ENCODE measurements at places on chromosomes 6 and 20.
A peak's percentile ranks its signal among the peaks of the same experiment; 100 is the strongest.

GRCh38 chr6:134132494-134133141, 80.2 kb upstream of the SLC2A12 start:
- DNase-seq: no peak

- DNase-seq: peak; percentile 97
These were observed 39.7 kb downstream of the AGPAT4 start for GRCh38 chr6:161233986-161234661.

- no peak for DNase-seq
These were observed 14.6 kb downstream of the DST start for GRCh38 chr6:56628105-56628504.

DNA sequence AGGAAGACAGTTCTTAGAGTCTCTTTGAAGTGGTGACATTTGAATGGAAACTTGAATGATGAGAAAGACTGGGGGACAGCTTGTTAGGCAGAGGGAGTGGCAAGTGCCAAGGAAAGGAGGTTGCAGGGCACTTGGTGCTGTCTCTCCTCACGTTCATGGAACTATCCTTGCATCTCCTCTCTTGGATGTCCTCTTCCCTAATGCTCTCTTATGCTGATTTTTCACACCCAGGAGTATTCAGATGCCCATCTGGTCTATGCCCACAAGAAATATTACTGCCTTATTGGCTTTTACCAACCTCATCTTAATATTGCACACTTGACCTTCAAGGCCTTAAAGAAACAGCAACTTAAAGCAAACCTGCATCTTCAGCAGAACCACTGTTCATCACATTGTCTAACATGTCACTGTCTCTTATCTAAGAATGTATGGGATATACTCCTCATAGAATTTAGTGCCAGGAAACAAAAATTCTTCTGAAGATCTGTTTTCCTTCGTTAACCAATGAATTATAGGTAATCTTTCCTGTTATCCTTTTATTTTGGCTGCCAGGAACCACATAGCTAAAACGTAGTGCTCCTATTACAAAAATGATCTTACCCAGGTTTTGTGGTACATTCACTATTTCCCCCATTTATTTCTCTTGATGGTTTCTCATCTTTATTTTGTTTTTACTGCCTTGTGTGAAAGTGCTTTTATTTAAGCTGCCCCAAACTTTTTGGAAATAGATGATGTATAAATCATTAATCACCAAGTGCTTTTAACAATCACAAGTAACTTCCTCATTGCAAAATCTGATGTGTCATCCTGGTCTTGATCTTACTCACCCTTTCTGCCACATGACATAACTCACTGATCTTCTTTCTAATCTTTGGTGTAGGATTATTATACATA, 12.8 kb downstream of the RGS17 start:
- DNase-seq: peak; percentile 75

GRCh38 chr6:37850728-37851285, 31.3 kb downstream of the ZFAND3 start:
- no peak for DNase-seq

DNA sequence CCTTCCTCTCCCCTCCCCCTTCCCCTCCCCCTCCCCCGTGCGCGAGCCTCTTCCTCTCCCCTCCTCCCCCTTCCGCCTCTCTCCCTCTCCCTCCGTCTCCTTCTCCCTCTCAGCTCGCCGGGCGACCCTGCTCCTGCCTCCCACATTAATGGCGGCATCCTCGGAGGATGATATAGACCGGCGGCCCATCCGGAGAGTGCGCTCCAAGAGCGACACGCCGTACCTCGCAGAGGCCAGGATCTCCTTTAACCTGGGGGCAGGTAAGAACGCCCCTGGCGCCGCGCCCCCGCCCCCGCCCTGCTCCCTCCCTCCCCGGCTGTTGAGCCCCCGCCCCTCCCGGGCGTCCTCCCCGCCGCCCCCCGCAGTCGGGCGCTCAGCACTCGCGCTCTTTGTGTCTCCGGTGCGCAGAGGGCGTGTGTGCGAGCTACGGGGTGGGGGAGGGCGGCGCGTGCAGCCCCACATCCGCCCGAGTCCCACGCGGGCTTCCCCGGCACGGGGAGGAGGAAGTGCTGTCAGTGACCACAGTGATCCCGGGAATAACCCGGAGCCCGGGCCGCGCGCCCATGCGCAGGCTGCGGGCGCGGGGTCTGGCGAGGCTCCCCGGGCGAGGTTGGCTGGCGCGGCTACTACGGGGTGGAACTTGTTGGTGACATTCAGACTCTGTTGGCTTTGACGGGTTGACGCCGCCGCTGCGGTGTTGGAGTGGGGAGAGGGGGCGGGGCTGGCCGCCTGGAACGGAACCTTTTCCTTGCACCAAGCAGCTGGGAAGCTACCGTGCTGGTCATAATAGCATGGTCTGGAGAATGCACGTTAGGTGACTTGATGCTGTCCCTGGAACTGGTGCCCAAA, 33.2 kb downstream of the PHACTR1 start:
- DNase-seq: peak; percentile 9

GRCh38 chr6:83311231-83311630, 118.1 kb downstream of the RWDD2A start:
- DNase-seq: no peak

DNA sequence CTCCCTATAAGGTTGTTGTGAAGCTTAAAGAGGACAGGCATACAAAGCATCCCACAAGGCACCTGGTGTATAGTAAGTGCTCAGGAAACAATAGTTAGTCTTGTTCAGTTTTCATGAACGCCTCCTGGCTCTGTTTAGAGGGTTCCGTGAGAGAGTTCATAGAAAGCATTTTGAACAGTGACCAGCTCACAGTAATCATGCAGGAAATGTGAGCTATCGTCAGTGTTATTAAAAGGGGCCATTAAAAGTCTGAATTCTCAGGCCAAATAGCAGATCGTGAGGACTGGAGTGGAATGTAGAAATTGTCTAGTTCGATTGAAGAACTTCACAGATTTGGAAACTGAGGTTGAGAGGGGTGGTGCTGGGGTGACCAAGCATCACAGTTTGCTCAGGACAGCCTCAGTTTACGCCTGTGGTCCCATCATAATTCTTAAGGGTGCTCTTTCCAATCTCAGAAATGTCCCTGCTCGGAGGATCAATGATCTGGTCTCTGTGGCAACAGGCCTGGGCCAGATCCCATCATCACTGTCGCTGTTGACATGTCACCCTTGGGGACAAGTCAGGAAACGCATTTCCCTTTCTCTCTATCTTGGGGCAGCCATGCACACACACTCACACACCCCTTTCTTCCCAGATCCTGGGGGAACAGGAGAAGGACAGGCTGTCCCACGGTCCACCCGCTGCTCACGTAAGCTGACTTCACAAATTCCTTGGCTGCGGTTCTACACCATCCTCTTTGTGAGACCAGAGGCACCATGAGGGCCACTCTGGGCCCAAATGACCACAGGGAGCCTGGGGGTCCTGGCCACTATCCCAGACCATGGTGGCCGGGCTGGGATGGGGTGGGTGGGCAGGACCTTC, 7.2 kb downstream of the TGM2 start:
- DNase-seq: no peak

DNA sequence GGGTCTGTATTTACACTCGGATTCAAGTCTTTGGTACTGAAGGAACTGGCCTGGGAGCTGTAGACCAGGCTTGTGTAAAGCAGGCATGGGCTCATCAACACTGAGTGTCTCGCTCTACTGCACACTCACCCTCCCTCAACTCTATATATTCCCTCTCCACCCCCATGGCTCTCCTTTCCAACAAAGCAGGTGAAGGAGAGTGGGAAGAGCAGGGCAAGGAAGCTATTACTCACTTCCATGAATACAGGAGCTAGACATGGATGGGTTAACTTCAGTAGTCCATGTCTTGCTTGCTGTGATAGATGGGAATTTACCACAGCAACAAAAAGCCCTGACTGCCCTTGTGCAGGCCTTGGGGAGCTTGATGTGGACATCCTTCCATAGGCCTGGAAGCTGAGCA, 20.7 kb upstream of the SLC2A12 start:
- DNase-seq: no peak

DNA sequence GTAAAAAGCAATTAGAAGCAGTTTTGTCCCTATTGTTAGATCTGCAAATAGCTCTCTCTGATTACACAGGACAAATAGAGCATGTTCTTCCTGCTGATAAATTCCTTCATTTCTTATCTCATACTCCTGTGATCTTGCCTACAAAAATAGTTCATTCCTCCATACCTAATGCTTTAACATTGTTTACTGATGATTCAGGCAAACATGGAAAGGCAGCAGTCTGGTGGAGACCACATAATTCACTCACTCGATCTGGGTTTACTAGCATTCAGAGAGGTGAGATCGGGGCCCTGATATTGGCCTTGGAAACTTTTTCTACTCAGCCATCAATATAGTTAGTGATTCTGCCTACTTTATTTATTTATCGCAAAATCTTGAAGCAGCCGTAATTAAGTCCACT, 20.2 kb downstream of the HLA-DPA1 start:
- DNase-seq: peak; percentile 13

DNA sequence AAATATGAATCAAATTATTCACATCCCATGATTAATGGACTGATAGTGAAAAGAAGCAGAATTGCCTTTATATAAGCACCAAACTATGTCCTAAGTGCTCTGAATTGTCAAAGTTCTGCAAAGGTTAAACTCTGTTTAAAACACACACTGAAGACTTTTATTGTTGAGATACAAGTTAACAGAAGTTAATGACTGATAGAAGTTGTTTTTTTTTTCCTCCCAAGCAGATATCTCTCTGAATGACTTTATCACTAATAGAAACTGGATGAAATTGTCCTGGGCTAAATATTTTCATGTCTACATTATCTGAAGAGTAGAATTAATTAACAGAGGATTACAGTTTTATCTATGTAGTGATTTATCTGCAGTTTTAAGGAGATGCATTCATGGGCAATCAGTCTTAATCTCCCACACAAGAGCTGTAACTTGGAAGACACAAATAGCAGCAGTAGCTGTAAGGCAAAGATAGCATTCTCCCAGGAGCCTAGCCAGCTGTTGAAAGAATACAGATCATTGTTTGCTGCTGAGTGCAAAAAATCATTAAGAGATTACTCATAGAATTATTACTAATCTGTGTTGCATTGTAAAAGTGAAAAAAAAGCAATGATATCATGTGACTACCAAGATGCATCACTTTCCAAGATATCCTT, 49.9 kb downstream of the BMP5 start:
- DNase-seq: peak; percentile 35

GRCh38 chr20:62336775-62337557, 30.1 kb downstream of the LAMA5 start:
- no peak for DNase-seq

GRCh38 chr6:22281341-22282085, 15.3 kb downstream of the PRL start:
- no peak for DNase-seq

GRCh38 chr20:62566771-62567170, 75.5 kb upstream of the SLCO4A1 start:
- DNase-seq: no peak

DNA sequence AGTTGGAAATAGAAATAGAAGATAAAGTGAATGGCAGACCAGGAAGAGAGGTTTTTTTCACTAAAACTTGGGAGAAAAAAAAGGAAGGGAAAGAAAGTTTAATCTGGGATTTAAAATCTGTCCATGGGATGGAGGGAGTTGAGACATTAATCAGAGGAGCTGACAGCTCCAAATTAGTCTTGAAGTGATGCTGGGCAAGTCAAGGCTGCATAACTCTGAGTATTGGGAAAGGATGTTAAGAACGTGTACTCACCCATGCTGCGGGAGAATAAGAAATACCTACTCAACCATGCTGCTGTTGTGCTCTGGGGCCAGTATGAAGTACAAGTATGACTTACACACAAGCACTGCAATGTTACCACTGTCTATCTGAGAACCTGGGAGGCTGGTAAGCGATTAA, 47.5 kb downstream of the SNRNP48 start:
- DNase-seq: no peak

DNA sequence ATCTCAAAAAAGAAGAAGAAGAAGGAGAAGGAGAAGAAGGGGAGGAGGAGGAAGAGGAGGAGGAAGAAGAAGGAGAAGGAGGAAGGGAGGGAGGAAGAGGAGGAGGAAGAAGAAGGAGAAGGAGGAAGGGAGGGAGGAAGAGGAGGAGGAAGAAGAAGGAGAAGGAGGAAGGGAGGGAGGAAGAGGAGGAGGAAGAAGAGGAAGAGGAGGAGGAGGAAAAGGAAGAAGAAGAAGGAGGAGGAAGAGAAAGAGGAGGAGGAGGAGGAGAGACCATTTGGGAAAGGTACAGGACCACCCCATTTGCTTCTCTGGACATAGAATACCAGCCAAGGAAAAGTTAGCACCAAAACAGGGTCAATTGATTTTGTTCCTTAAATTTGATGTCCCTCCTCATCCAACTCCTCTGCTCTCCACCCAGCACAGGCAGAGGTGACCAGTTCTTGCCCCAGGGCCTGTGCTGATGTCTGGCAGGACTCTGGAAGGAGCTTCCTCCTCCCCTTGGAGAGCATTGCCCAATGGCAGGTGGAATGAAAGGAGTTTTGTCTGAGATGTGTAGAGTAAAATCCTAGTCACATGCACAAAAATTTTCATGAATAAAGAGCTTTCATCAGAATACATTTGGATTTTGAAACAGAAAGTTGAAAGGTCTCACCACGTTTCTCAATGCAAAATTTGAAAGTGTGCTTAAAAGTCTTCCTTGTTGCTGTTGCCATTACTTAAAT, 182.9 kb downstream of the LY86 start:
- DNase-seq: no peak

GRCh38 chr6:143333749-143334520, 116.6 kb downstream of the ADAT2 start:
- DNase-seq: no peak

DNA sequence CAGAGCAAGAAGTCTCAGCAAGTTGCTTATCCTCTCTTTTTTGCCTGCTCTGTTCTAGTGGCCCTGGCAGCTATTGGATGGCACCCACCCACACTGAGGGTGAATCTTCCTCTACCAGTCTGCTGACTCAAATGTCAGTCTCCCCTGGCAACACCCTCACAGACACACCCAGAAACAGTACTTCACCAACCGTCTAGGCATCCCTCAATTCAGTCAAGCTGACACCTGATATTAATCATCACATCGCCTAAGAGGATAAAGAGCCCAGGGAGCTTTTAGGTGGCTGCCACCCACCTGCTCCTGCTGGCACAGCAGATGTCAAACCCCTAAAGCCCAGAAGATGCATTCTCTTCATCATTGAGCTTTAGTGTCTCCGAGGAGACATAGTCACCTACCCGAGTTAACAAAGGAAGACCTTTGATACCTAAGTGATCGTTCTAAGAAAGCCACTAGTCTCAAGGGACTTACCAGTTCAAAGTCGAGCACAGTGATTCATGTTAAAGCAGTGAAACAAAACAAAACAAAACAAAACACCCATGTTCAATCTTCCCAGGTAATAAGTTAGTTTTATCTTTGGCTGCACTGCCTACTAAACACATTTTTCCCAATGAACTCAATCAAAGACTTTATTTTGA, 97.7 kb upstream of the KCNQ5 start:
- DNase-seq: no peak

DNA sequence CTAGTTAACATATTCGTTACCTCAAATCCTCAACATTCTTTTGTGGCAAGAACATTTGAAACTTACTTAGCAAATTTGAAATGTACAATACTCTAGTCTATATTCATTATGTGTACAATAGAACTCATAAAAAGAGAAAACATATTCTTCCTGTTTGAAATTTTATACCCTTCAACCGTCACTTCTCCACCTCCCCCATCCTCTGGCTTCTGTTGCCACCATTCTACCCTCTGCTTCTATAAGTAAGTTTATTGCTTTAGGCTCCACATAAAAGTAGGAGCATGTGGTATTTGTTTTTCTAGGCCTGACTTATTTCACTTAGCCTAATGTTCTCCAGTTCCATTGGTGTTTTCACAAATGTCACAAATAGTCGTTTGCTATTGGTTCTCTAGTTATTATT, 205.3 kb downstream of the TENT5A start:
- DNase-seq: no peak
